Left renal pelvis (tissue), 4 donors: ENCODE measurements at places on chromosomes 5 and 9. TPM values are rescaled to one million over a fixed set of nuclear protein-coding genes. Genes with fewer than 3 reads are reported as not detected.

Gene CATSPER3
- polyA plus RNA-seq: 1.8 TPM

Gene RFESD
- polyA plus RNA-seq: 4.6 TPM

Gene BNC2
- 47.7 TPM for polyA plus RNA-seq

Gene TMC1
- 0.82 TPM for polyA plus RNA-seq

Gene FSD1L
- 11.2 TPM for polyA plus RNA-seq

Gene PCDHB15
- polyA plus RNA-seq: 14.7 TPM

Gene PCDHGA8
- polyA plus RNA-seq: 0.42 TPM

GRCh38 chr5:173582216-173583111 lies 34.0 kb downstream of the BOD1 start:
- DNase-seq: no peak

DNA sequence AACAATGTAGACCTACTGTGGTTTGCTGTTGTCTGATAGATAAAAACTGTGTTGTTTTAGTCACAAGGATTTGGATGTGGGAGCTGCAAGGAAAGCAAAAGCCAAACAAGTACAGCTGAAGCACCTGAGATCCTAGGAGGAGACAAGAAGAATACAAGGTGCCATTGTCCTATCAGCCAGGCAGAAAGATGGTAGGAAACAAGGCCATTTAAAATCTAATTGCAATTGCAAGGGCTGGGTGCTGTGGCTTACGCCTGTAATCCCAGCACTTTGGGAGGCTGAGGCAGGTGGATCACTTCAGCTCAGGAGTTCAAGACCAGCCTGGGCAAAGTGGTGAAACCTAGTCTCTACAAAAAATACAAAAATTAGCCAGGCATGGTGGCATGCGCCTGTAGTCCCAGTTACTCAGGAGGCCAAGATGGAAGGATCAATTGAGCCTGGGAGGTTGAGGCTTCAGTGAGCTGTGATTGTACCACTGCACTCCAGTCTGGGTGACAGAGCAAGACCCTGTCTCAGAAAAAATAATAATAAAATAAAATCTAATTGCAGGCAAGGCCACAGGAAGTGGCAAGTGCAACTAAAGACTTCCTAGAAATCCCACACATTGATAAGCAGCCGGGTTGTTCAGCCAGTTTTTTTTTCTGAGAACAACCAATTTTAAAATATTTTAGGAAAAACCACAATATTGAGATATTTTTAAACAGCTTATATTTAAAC lies 22.6 kb downstream of the DOCK8 start:
- DNase-seq: no peak

DNA sequence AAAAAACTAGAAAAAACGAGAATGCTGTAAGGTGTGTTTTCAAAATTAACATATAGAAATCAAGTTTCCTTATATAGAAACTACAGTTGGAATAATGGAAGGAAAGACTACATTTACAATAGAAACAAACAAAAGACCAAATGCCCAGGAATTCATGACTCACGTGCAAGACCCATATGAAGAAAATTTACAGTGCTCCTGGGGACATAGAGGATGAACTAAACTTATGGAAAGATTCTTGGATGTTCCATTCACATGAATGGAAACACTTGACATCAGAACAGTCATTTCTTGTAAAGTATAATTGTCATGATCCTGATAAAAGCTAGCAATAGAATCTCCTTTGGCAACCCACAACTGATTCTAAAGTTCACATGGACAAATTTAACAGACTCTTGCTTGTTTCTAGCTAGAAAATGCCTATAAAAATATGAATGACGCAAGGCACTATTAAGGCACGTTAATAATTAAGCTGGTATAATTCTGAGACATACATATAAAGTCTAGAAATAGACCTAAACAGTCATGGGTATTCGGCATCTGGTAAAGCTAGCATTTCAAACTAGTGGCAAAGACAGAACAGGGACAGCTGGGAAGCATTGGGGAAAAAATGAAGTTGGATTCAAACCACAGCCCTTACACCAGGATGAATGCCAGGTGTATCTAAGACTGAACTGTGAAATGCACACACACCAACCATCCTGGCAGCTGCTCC lies 5.1 kb upstream of the ZFP62 start:
- no peak for DNase-seq

DNA sequence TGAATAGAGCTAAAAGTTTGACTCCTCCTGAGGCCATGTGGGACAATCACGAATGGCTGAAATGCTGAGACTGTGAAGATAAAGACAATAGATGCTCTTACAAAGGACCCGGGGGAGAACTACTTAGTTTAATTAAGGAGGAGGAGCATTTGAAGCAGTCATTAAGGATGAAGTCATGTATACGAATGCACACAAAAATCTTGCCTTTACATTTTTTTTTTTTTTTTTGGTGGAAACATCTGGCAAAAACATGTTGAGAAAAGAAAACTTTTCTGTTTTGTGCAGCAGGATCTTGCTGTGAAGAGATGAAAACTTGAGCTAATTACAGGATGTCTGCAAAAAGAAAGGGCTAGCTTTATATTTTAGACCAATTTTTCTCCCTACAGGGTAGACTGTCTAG lies 42.3 kb upstream of the NR3C1 start:
- no peak for DNase-seq

- no peak for DNase-seq
Measured at GRCh38 chr5:105730982-105731381, 1939.8 kb downstream of the EFNA5 start.

DNA sequence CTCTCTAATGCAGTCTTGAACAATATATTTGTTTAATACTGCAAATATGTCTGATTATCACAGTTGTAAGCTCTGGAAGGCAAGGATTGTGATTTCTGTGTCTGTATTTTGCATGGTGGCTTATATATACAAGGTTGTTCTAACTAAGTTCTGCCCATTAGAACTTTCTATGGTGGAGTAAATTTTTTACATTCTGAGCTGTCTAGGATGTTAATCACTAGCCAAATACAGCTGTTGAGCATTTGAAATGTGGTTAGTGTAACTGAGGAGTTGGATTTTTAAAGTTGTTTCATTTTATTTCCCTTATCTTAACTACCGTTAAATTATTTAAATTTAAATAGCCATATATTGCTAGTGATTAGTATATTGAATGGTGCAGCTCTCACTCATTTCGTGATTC lies 64.3 kb upstream of the DMRTA1 start:
- DNase-seq: no peak
